ENCODE measurements at places on chromosomes 3 and 15.

DNA sequence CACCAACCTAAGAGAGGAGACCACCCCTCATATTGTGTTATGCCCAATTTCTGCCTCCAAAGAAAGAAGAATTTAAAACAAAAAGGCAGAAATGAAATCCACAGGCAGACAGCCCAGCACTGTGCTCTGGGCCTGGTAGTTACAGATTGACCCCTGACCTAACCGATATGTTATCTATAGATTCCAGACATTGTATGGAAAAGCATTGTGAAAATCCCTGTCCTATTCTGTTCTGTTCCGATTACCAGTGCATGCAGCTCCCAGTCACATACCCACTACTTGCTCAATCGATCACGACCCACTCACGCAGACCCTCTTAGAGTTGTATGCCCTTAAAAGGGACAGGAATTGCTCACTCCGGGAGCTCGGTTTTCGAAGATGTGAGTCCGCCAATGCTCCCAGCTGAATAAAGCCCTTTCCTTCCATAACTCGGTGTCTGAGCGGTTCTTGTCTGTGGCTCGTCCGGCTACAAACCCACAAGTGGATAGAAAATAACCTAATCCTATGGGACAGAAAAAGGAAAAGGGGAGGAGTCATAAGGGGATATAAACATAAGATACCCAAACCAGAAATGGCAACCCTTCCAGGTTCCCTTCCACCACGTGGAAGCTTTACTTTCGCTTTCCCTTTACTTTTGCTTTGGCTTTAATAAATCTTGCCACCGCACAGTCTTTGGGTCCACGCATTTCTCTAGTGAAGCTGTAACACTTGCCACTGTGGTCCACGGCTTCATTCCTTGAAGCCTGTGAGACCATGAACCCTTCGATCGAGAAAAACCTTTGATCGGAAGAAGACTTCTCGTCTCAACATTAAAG lies 1.7 kb upstream of the CFAP91 start:
- DNase-seq: no peak

DNA sequence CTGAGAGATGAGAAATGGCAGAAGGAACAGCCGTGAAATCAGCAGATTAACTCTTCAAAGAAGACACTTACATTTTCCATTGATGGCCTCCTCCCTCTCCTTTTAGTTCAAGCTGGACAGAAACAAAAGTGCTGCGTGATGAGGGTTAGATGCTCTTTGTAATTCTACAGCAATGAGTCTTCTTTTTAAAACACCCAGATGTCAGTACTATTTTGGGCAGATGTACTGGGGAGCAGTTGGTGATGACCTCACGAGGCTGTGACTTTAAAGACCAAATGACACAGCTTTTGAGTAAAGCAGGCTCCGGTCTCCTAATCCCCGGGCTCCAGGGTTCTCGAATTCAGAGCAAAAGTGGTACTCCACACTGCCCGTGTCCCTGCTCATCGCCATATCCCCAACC lies 198.2 kb downstream of the SLCO3A1 start:
- no peak for DNase-seq

- DNase-seq: no peak
These were observed 2.9 kb upstream of the TMEM266 start for GRCh38 chr15:76056931-76057330.

DNA sequence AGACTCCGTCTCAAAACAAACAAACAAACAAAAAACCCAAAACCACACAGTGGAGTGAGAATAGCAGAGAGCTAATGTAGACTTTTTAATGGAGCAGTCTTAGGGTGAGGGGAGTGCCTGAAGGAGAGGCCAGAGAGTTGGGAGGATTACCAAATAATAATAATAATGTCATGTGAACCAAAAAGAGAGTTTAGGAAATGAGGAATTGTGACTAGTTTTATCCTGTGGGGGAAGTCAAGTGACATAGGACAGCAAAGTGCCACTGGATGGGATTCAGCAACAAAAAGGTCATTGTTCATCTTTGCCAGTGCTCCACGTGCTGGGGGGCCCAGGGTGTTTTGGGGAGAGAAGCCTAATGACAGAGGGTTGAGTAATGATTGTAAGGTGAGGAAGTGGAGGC lies 12.9 kb downstream of the GPR87 start:
- DNase-seq: no peak

DNA sequence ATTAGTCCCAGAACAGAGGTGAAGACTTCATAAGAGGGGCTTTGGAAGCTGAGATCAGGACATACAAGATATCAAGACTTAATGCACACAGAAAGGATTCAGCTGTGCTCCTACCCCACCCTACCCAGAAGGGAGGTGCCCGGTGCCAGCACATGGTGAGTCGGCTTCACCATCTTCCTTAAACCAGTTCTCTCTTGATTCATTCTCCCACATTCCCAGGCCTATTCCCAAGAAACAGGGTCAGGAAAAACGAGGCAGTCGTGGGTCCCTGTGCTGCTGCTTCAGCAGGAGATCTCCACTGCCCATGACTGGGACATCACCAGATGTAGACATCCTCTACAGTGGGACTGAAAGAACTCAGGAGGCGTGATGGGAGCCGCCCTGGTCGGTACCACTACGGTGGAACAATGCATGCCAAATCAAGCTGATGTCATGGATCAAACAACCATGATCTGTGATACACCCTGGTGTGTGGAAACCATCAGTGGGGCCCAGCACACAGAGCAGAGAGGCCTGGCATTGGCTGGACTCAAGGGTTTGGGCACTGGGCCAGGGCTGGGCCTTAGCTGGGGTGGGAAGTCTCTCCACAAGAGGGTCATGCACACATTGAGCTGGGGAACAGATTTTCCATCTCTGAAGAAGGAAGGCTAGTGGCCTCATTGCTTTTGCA lies 41.9 kb downstream of the CCDC12 start:
- no peak for DNase-seq

- no peak for DNase-seq
These were observed 66.9 kb upstream of the MYO5C start for GRCh38 chr15:52362497-52362896.

DNA sequence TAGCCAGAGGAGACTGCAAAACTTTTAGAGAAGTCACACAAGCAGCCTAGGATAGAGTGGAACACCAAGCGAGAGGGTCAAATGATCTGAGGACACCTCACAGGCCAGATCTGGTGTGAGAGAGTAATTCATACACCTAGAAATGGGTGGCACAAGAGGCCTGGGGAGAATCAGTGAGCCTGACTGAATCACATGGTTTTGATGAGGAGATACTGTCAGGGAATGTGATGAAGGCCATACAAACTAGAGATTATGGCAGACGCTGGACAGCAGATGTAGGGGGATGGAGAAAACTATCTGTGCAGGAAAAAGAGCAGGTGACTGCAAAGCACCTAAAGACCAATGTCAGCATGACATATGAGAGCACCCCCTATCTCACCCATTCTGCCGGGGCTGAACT lies 105.0 kb upstream of the TTC14 start:
- no peak for DNase-seq

DNA sequence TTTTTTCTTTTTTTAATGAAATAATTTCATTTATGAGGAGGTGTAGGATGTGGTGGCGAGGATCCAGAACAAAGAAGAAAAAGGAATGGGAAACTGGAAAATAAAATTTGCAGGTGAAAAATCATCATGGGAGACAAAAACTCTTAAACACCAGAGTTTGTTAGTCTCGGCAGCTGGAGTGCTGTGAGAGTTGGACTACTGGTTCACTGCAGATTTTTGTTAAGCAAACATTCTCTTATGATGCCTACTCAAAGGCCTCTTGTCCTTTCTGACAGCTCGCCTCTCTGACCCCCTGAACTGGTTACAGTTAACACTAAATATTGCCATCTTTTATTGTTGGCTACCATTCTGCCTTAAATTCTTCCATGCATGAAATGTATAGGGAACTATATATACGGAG lies 152.4 kb upstream of the DPH6 start:
- no peak for DNase-seq

- DNase-seq: no peak
These were observed 243.9 kb downstream of the SHQ1 start for GRCh38 chr3:72604328-72604727.

- DNase-seq: no peak
These were observed 8.2 kb downstream of the PRKCD start for GRCh38 chr3:53169045-53169831.

DNA sequence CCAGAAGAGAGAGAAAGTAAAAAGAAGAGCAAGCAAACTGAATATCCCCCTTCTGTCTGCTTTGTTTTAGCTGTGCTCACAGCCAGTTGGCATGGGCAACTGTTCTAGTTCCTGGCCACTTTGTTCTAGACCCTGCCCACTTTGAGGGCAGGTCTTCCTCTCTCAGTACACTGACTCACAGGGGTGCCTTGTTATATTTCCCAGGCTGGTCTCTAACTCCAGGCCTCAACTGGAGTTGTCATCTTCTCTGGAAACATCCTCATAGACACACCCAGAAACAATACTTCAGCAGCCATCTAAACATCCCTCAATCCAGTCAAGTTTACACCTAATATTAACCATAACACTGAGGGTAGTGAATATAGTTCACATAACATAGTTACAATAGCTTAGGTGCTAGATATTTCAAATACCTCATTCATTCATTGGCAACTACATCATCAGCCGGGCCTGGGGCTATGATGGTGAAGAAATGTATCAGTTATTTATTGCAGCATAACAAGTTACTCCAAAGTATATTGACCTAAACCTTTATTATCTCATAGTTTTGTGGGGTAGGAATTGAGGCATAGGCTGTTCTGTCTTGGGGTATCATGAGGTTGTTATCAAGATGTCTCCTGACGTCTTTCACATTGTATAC lies 106.0 kb downstream of the UBE2E2 start:
- no peak for DNase-seq

DNA sequence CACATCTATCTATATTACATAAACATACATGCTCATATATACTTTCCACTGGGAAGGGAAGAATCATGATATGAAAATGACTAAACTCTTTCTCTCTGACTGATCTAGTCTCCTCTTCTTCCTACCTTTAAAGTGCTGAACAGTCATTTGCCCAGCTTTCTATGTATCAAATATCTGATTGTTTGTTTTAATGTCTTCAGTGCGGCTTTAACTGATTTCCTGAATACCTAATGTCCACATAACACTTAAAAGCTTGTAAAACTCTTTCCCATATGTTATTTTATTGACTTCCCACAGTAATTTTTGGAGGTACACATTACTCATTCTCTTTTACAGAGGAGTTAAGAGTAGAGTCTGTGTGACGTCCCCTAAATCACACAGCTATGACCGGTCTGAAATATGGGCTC lies 28.2 kb downstream of the CPOX start:
- DNase-seq: no peak

DNA sequence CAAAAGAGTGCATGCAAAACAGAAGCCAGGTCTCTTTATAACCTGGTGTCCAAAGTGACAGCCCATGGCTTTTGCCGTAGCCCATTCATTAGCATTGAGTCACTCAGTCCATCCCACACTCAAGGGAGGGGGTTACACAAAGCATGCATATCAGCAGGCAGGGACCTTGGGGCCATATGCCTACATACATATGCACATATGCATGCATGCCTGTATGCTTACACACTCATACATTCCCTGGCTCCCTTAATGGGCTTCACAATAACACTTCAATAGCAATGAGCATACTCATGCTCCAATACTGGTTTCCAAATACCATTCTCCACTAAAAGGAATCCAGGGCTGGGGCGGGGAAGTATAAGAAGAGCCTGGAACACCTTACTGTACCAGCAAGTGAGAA lies 22.0 kb downstream of the TRPM1 start:
- DNase-seq: no peak

DNA sequence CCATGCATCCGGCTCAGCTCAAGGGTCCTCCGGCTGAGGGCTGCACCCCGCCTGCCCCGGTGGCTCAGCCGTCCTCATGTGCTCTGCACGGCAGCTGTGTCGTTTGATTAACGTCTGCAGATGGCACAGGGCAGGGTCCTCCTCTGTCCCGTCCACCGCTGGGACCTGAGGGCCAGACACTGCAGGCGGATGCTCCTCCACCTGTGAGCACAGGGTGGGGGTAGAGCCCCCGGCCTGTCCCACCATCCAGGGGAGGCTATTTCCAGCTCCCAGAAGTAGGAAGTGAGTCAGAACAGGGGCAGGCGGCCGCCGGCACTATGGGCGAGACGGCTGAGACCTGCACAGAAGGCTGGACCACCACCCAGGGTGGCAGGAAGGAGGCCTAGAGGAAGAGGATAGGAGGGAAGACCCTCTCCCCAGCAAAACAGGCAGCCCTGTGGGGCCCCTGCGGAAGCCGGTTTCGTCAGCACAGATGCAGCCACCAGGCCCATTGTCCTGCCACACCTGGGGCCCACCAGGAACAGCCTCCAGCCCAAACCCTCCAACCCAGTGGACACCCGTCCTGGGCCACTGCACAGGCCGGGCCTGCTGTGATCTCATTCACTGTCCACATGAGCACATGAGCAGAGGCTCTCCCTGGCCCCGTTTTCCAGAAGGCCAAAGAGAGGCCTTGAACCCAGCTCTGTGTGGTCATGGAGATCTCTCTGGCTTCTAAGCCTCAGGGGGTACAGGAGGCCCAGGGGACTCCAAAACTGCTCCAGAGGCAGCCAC lies 12.6 kb upstream of the PLXND1 start:
- DNase-seq: no peak

Data from effector CD4-positive, alpha-beta T cell (primary cell).